ENCODE measurements at places on chromosomes 2 and 18.

DNA sequence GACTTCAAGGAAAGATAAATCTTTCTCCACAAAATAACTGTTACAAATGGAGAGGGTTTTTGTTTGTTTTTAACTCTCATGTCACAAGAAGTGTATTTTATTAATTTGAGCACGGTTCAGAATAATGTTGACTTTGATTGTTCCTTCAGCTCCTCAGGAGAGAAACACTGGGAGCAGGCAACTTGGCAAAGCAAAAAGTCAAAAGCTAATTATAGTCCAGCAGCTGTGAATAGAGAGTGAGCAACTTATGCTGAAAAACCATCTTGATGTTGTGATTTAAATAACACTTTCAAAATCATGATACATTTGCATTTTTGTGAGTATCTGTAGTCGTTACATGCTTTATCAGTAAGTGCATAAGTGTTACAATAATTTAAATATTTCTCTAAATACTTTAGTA lies 37.5 kb upstream of the TTN start:
- no peak for DNase-seq

DNA sequence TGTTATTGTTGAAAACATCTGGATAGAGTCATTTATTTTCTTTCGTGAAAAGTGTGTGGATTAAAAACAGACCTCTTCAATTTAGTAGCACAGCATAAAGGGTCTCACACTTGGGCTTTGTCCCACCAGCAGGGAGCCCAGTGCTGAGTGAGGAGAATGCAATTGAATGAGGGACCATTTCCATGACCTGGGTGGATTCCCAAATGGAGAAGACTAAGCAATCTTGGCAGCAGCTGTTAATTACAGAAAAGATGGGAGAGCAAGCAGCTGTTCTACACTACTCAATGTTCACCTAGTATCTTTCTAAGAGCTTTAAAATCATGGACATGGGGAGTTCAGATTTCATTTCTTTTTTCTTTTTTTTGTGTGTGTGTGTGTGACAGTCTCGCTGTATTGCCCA lies 121.8 kb upstream of the FN1 start:
- DNase-seq: no peak

GRCh38 chr18:28820353-28820752 lies 643.4 kb upstream of the CDH2 start:
- DNase-seq: no peak

DNA sequence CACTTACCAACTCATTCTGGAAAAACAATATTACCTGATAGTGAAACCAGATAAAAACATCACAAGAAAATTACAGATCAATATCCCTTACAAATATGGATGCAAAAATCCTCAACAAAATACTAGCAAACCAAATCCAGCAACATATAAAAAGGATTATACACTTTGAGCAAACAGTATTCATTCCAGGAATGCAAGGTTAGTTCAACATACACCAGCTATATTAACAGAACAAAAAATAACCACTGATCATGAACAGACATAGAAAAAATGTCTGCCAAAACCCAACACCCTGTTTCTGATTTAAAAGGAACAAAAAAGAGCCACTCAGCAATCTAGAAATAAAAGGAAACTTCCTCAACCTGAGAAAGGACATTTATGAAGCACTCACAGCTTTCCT lies 62.1 kb downstream of the TLK1 start:
- DNase-seq: no peak

GRCh38 chr2:173630425-173631126 lies 275.9 kb downstream of the CDCA7 start:
- DNase-seq: no peak

DNA sequence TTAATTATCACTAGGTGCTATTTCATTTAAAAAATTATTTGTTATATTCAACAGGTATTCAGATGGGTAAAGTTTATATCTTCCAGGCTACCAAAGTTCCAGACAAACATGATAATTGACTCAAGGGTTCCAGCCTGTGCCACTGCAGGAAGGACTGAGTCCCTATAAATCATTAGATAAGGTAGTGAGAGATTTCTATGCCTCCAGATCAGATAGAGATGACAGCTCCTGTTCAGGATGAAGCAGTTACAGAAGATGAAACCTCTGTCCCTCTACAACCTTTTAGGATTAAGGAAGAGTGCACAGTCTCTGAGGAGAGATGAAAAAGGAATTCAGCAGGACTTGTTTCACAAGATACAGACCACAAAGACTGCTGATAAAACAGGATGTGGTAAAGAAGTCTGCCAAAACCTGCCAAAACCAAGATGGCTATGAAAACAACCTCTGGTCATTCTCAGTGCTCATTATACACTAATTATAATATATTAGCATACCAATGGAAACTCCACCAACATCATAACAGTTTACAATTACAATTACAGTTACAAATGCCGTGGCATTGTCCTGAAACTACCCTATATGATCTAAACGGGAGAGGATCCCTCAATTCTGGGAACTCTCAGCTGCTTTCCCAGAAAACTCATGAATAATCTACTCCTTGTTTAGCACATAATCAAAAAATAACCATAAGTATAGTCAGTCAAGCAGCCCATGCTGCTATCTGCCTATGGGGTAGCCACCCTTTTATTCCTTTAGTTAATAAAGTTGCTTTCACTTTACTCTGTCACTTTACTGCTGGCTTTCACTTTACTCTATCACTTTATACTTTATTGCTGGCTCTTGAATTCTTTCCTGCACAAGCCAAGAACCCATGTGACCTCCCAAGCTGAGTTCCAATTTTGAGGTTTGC lies 288.5 kb downstream of the PDE11A start:
- no peak for DNase-seq

DNA sequence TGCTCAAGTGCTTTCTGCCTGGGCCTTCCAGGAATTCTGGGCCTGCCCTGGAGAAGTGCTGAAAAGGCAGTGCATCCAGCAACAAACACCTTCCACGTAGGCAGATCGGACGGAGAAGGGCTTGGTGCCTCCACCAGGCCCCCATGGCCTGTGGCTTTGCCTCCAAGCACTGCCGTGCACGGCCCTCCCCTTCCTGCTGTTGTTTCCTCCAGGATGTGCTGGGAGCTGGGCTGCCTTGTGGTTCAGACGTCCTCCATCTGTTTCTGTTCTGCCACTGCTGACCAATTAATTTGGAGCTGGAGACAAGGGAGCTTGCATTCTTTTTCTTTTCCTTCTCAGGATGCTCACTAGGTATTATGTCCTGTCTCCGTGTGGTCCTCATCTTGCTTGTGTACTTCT lies 197.0 kb downstream of the HRH4 start:
- no peak for DNase-seq

GRCh38 chr2:167935803-167936110 lies 311.6 kb downstream of the STK39 start:
- DNase-seq: no peak

DNA sequence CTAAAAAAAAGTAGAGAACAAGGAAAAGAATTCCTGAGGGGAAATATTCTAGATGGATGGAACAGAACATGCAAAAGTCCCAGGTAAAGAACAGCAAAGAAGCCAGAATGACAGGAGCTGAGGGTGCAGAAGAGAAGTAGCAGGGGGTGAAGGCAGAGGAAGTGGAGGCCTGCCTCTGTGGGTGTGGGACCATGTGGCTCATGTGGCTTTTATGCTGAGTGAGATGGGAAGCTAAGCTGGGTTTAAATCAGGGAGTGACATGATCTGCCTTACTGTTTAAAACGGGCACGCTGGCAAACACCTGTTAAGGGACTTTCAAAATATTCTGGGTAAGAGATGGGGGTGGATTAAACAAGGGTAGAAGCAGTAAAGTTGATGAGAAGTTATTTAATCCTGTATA lies 40.0 kb downstream of the GKN2 start:
- no peak for DNase-seq

DNA sequence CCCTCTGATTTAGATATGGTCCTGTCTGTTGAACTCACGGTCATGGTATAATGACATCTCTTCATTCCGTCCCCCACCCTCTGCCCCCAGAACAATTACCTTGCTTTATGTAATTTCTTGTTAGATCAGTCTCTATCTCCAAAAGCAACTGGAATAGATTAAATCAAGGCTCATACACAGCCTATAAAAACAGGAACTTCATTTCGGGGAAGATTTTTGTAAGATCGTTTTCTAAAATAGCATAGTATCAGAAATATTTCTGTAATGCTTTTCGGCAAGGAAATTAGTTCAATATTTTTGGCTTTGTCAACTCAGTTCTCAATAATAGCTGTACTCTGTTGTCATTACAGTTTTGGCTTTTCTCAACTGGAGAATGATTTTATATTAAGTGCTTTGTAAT lies 157.2 kb downstream of the FMNL2 start:
- no peak for DNase-seq

- DNase-seq: no peak
Measured at GRCh38 chr2:148167855-148168254, 147.0 kb downstream of the MBD5 start.

DNA sequence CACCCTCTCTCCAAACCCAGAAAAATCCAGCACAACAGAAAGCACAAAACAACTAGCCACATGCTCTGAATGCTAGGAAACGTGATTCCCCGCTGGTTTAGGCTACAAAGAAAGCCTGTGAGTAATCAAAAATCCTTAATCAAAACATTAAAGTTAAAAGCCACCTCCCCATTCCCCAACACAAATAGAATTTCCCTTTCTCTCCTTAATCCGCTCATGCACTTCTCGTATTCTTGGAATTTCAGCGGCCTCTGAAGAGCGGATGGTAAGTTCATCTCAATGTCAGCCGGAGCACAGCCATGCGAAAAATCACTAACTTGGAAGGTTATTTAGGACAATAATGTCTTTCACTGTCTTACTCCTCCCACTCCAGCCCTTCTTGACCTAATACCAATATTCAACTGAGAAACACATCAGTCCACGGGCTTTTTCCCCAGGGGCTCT lies 126.7 kb downstream of the OSBPL1A start:
- no peak for DNase-seq

DNA sequence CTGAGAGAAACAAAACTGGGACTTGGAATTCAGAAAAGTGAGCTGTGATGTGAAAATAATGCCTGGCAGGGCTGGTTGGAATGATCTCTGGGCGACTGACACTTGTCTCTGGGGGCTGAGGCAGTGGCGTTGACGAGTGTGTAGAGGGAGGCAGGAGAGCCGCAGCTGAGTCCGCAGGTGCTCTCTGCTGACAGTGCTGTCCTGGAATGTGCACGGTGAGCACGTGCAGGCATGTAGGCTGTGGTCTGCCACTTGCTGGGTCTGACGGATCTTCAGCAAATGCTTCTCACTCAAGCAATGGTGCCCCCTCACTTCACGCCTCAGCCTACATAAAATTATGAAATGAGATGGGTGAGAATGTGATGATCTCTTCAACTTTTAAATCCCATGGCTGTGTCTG lies 38.5 kb upstream of the ATP9B start:
- DNase-seq: no peak

DNA sequence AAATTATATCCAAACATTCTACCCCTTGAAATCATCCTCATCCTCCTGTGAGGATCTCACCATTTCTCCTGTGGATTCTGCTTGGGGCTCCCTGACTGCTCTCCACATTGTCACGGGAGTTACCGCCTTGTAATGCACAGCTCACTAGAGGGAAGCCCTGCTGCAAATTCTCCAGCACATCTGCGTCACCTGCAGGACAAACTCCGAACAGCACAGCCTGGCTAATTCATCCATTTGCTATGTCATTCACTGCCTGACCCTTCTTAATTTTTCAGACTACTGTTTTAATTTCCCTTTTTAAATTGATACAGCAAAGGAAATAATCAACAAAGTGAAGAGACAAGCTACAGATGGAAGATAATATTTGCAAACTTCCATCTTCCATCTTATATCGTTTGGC lies 627.4 kb downstream of the FBXO15 start:
- DNase-seq: no peak

GRCh38 chr18:56298935-56299334 lies 339.5 kb downstream of the TXNL1 start:
- DNase-seq: no peak

DNA sequence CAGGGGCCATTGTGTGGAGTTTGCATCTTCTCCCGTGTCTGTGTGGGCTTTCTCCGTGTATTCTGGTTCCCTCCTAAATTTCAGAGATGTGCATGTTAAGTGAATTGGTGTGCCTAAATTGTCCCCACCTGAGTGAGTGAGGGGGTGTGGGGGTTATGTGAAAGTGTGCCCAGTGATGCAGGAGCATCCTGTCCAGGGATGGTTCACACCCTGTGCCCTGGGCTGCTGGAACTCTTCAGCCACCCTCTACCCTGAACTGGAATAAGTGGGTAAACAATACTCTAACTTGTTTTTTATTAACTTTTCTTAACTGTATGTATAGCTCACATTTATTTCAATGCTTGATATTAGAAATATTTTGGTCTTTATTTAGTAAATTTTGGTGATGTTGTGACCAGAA lies 56.0 kb downstream of the UBE2E3 start:
- no peak for DNase-seq

GRCh38 chr2:28687171-28687570 lies 64.5 kb upstream of the PPP1CB start:
- DNase-seq: no peak

DNA sequence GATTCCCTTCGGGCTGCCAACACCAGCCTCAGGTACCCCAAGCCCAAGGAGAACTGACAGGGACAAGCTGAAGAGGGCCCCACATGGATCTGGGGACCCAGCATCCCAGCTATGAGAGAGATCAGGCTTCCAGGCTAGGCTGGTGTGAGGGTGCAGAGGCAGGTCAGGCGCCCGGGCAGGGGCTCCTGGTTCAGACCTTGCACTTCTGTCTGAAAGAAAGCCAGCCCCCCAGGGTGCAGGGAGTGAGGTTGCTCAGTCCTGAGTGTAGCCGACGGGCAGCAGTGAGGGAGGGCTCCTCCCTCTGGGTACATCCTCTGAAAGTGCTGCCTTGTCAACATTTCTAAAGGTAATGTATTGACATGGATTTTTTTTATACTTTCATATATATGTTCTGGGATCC lies 33.1 kb downstream of the KCNF1 start:
- DNase-seq: no peak

DNA sequence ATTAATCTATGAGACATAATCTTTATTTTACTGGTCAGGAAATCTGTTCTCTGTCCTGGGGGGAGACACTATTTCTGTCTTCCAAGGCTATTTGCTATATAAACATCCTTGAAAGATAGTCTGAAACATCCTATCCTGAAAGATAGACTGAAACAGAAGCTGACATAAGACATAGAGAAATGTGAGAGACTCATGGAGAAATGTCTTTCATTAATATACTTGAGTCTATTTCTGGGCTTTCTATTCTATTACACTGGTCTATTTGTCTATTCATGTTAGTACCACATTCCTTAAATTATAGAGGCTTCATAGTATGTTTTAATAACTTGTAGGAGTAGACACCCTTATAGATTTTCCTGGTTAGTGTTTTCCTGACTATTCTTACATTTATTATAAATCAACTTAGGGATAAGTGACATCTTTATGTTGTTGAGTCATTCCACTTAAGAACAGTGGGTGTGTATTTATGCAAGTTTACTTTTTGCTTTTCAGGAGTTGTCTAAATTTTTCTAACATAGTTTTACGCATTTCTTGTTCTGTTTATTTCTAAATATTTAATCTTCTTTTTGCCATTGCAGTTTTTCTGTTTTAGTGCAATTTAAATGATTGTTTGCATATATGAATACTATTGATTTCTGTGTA lies 244.9 kb upstream of the ZSWIM2 start:
- no peak for DNase-seq
